ENCODE measurements at places on chromosomes 6 and 20. TPM values are rescaled to one million over a fixed set of nuclear protein-coding genes. Genes with fewer than 3 reads are reported as not detected.

Gene ZBTB22
- 2.9 TPM for total RNA-seq

Gene DZANK1
- total RNA-seq, result 2.0 TPM

Gene COL9A1
- total RNA-seq, result not detected

Gene TTBK1
- 0.02 TPM for total RNA-seq

Gene C6orf15
- total RNA-seq, result 0.07 TPM
